ENCODE measurements at places on chromosomes 1 and 21.

DNA sequence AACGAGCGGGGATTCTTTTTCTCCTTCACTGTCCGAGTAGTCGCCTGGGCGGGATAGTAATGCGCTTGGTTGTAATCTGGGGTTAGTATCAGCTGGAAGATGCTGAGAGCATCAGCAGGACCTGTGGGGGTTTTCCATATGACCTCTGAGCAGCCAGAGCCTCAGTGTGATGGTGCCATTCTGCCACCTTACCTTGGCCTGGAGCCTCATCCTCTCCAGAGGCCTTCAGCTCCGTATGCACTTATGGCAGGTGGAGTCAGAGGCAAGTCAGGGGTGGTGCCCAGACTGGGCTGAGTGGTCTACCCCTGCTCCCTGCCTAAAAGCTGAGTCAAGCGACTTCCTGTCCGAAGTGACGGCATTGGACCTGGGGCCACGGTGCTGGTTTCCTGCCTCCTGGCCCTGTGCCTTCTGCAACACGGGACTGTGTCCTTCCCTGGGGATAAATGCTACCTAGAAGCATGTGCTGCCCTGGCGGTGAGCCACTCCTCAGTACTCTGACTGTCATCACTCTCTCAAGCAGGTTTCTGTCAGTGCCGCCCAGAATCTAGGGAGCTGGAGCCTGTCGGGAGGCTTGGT is 24.7 kb downstream of the TENT5C start:
- no peak overlapping the region for H3K4me3 ChIP-seq
- H3K27ac ChIP-seq: no peak overlapping the region
- no peaks in the 10 kb centered on the region for H3K36me3 ChIP-seq
- H3K27me3 ChIP-seq: no peaks in the 10 kb centered on the region

- no peak overlapping the region for H3K4me3 ChIP-seq
- no peaks in the 10 kb centered on the region for H3K36me3 ChIP-seq
- no peak for DNase-seq
- H3K27ac ChIP-seq: no peak overlapping the region
These were observed 81.0 kb downstream of the DIRAS3 start for GRCh38 chr1:67969446-67969845.

GRCh38 chr1:247362153-247362552 is 30.5 kb upstream of the ZNF496 start:
- DNase-seq: no peak
- H3K36me3 ChIP-seq: no peaks in the 10 kb centered on the region
- no peak overlapping the region for H3K27ac ChIP-seq
- H3K4me1 ChIP-seq: no peaks in the 10 kb centered on the region
- H3K4me3 ChIP-seq: no peak overlapping the region
- peaks cover 29% of the 10 kb centered on the region for H3K27me3 ChIP-seq

- no peak for DNase-seq
- no peak overlapping the region for H3K27ac ChIP-seq
- no peak overlapping the region for H3K4me3 ChIP-seq
- H3K36me3 ChIP-seq: no peaks in the 10 kb centered on the region
- peaks cover 24% of the 10 kb centered on the region for H3K27me3 ChIP-seq
These were observed 5.6 kb upstream of the SLC2A5 start for GRCh38 chr1:9075022-9075421.

GRCh38 chr21:29209696-29210095 is 79.3 kb downstream of the MAP3K7CL start:
- no peaks in the 10 kb centered on the region for H3K36me3 ChIP-seq
- no peak for DNase-seq
- no peaks in the 10 kb centered on the region for H3K27me3 ChIP-seq
- H3K4me3 ChIP-seq: no peak overlapping the region
- no peak overlapping the region for H3K27ac ChIP-seq
- H3K4me1 ChIP-seq: no peaks in the 10 kb centered on the region

All from T-cell (primary cell).